ENCODE measurements at places on chromosomes 5 and 9.

GRCh38 chr5:111582451-111582850 lies 70.1 kb upstream of the STARD4 start:
- no peak for DNase-seq

GRCh38 chr5:122751293-122751782 lies 23.5 kb upstream of the SNX2 start:
- no peak for DNase-seq

GRCh38 chr5:160657622-160658458 lies 194.2 kb downstream of the ATP10B start:
- no peak for DNase-seq

- no peak for DNase-seq
These were observed 54.7 kb downstream of the PLK2 start for GRCh38 chr5:58405175-58405574.

DNA sequence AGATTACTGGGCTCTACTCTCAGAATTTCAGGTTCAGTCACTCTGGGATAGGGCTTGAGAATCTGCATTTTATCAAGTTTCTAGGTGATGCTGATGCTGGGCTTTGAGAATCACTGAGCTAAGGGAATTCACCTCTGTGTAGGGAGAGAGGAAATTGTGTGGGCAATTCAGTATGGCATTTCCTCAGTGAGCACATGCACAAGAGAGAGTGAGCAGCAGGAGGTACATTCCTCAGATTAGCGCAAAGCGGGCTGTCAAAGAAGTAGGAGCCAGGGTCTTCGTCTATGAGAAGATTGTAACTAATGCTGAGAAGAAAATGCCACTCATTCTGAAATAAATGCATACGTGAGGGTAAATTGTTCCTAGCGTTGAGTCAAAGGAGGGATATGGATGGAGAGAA lies 175.9 kb downstream of the KIF4B start:
- no peak for DNase-seq

All from CD8-positive, alpha-beta T cell (primary cell).